ENCODE measurements at places on chromosomes 5 and 9. TPM values are rescaled to one million over a fixed set of nuclear protein-coding genes. Genes with fewer than 3 reads are reported as not detected.

GRCh38 chr5:68343421-68343826 lies 127.9 kb downstream of the PIK3R1 start:
- peak; percentile 93 for DNase-seq

- DNase-seq = no peak
These were observed 118.0 kb upstream of the BRINP1 start for GRCh38 chr9:119487118-119487827.

Gene INSYN2B
- not detected for total RNA-seq

DNA sequence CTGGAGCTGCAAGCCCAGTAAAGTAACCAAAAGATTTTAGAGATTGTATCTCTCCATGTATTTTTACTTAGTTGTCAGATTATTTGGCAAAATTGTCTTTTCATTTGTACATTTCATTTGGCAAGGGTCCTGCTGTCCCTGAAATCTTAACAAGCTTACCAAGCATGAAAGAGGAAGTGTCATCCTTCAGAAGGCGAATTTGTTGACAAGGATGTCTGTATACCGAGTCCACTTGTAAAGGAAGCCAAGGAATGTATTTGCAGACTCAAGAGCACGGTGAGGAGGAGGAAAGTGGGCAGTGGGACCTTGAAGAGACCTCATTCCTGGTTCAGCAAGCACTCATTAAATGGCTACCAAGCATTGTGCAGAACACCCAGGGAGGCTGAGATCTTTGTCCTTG lies 7.5 kb upstream of the OTULINL start:
- no peak for DNase-seq

- peak; percentile 38 for DNase-seq
These were observed 92.1 kb upstream of the IL12B start for GRCh38 chr5:159422361-159422760.

- peak; percentile 80 for DNase-seq
These were observed 484.8 kb downstream of the ZSWIM6 start for GRCh38 chr5:61816585-61817450.

Gene PTGS1
- 1.3 TPM for total RNA-seq

DNA sequence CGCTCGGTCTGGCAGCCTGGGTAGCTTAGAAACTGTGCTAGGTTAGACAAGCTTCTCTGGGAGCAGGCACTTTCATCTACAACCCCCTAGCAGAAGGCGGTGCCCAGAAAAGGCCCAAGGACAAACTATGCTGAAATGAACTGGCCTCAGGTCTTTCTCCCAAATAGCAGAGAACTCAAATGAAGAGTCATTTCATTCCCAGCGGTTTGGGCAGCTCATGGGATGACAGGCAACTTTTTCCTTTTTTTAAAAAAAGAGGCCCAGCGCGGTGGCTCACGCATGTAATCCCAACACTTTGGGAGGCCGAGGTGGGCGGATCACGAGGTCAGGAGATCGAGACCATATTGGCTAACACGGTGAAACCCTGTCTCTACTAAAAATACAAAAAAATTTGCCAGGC lies 2.5 kb downstream of the RAPGEF1 start:
- no peak for DNase-seq

Gene PCDHA12
- total RNA-seq = under 0.01 TPM

Gene TAF11L5
- not detected for total RNA-seq

DNA sequence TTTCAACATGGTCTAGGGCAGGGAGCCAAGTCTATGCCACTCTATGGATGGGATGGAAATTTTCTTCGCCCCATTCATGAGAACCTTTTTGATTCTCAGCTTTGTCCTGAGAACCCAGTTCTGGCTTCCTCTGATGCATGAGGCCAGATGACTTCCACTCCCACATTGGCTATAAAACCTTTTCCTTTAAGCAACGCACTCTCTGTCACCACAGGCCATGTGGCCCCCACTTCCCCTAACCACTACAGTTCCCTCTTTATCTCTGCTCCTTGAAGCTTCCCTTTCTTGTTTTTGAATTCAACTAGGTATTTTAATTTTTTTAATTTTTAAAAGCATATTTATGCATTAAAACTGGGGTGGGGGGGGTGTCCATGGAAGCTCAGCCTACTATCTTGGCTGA lies 401.3 kb downstream of the ENC1 start:
- DNase-seq = no peak

Gene CDH9
- not detected for total RNA-seq

GRCh38 chr5:61307191-61307590 lies 24.9 kb upstream of the ZSWIM6 start:
- no peak for DNase-seq

- peak; percentile 71 for DNase-seq
These were observed 538.1 kb upstream of the MEF2C start for GRCh38 chr5:89421035-89421434.

DNA sequence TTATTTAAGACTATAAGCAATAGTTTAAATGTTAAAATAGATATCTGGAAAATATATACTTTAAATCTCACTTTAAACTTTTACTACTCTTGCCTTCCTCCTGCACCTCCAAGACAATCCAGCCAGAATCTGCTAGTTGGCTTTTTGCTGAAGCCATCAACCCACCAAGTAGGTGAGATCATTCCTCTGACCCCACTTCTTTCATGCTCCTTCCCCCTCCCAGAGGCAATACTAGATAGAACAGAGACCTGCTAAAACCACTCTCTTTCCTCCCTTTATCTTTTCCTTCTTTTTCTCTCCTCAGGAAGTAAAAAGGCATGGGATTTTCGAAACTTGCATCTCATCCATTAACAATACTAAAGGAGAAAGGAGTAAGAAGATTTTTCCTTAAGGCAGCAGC lies 30.1 kb upstream of the CAMK4 start:
- DNase-seq = no peak

Gene OSMR
- total RNA-seq = 40.7 TPM

Gene SPINK5
- 8.4 TPM for total RNA-seq

DNA sequence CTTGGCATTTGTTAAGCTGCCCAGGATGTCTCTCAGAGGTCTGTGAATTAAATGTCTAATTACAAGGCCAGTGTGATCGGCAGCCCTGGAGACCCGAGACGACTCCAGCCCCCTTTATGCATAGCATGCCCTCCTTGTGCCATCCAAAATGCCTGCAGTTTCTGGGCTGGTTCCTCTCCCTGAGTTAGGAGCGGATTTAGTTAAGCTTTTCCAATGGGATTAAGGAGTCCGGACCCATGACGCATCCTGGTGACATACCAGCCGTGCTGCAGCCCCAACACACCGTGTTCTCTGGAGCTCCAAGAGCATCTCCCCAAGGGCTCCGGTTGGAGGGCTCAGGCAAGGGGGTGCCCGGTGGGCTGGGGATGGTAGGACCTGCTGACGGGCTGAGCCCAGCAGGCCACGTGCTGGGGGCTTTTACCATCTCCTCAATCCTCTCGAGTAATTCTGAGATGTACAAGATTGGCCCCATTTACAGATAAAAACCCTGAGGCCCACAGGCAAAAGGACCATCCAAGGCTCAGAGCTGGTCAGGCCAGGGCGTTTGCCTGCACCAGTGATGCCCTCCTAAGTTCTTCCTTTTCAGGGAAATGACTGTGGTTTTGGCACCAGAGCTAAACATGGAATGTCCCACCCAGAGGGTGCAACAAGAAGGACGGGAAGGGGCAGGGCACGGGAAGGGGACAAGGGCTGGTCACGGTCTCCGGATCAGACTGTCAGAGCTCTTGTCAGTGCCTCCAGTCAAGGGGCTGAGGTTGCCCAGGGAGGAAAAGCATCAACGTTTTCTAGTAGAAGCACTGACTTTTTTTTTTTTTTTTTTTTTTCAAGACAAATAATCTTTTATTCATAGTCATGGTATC lies 82.6 kb upstream of the PHYKPL start:
- DNase-seq = no peak

DNA sequence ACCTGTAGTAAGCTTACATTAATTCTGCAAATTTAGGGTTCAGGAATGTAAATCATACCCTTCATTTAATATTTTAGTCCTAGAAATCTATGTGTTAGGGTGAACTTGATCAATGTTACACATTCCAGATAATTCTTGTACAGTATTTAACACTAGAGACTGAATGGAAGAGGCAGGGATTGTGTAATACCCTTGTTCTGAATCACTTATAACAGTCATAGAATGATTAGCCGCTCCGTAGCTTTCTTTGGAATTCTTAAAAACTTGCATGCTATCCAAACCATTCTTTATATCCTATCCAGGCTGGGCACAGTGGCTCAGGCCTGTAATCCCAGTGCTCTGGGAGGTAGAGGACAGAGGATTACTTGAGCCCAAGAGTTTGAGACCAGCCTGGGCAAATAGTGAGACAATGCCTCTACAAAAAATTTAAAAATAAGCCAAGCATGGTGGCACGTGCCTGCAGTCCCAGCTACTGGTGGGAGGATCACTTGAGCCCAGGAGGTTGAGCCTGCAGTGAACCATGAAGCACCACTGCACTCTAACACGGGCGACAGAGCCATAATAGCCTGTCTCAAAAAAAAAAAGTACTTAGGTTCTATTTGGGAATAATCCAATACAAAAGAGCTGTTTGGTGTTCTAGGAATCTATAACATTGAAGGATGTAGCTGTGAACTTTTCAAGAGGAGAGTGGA lies 8.3 kb downstream of the ZNF483 start:
- peak; percentile 21 for DNase-seq

Gene GPR21
- total RNA-seq = 1.3 TPM

DNA sequence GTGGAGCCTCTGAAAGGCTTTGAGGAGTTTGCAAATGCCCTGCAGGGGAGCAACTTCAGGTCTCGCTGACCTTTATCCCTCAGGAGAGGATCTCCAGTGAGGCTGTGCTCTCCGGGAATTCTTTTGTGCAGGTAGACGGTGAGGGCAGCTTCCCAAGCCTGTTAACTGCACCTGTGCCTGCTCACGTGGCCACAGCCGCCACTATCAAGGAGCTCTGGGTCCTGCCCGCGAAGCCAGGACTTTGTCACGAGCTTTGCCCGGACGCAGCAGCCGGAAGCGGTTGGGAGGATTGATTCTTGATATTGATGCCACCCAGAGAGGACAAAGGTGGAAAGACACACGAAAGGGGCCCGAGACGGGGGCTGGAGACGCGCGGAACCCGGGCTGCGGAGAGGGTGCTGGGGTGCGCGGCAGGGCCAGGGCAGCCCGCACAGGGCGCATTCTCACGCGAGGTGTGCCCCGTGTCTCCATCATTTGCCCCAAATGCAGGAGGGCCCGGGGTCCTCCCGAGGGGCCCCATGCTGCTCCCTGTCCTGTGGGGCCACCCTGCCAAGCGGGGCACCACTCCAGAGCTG lies 18.2 kb downstream of the SLC9A3 start:
- no peak for DNase-seq

Gene SVEP1
- 0.26 TPM for total RNA-seq

- no peak for DNase-seq
These were observed 2.7 kb downstream of the ADAMTS2 start for GRCh38 chr5:179342577-179342976.

Gene KLHL3
- 0.53 TPM for total RNA-seq

Gene GARIN3
- total RNA-seq = not detected

Gene SPINK14
- total RNA-seq = not detected

- peak; percentile 88 for DNase-seq
These were observed 102.4 kb downstream of the DAPK1 start for GRCh38 chr9:87599901-87600610.

Gene TMEM171
- 0.51 TPM for total RNA-seq

DNA sequence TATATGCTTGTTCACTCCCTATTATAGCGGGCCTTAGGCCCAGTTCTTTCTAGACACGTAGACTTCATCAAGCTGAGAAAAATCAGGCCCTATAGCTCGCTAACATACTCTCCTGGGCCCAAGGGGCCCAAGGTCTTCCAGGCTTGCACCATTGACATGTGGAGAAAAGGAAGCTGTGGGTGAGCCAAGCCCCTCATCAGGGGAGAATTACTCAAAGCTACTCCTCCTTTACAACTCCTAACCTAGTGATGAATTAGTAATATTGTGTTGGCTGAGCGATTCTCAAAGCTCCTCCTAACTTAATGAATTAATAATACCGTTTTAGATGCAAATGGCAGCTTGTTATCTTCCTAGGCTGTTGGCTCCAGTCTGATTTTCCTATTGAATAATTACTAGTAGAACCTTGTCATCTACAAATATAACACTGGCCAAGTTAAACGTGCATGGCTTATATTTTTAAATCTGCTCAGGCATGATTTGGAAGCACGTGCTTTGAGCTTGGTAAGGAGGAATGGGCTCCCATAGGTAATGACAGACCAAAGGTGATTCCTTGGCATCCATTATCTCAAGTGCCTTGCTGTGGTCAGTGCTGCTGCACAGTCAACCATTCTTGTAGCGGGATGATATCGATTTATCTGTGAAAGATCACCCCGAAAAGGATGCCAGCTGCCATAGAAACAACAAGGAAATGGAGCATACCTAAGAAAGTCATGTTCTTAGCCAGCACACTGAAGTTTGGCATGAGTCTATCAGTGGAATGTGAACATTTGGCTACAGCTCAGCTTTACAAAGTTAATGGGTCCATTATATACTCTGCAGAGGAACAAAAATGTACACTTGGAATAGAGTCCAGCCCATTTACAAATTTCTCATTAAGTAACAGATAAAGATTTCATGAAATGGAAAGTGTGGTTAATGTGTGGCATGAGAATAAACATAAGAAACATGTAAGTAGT lies 23.8 kb downstream of the LVRN start:
- DNase-seq = no peak

DNA sequence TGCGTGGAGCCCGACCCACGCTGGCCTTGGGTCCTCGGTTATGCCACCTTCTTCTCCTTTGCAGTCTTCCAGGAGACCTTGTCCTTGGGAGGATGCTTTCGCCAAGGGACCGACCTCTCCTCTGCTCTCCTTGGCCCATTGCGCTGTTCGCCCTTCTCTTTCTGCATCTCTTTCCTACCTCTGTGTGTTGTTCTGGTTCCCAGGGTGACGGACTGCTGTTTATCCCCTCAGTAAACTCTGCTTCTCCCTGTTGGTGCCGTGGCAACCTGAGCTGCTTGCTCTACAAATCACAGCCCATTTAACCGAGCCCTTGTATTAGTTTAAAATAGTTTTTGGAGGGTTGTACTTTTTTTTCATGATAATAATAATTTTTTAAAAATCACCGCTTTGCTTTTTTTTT lies 97.9 kb downstream of the DAPK1 start:
- DNase-seq = no peak

- DNase-seq = no peak
These were observed 176.9 kb upstream of the SLC12A2 start for GRCh38 chr5:127906562-127907204.

- DNase-seq = peak; percentile 43
These were observed 53.8 kb upstream of the TSLP start for GRCh38 chr5:111017731-111018130.

Gene PCDHGA6
- total RNA-seq = under 0.01 TPM

Gene CCNJL
- 4.4 TPM for total RNA-seq

Gene EQTN
- total RNA-seq = not detected

- peak; percentile 38 for DNase-seq
These were observed 198.3 kb downstream of the PLK2 start for GRCh38 chr5:58261605-58262004.

GRCh38 chr5:132812781-132813598 lies at the start of gene SOWAHA:
SOWAHA (plus strand) TSS chr5:132813302; CDS start chr5:132813622, 320 bp downstream.
- no peak for DNase-seq

GRCh38 chr5:43903129-43903528 lies 300.1 kb downstream of the NNT start:
- no peak for DNase-seq

Gene PLK2
- total RNA-seq = 259 TPM
